ENCODE measurements at places on chromosomes 11 and 22. TPM values are rescaled to one million over a fixed set of nuclear protein-coding genes. Genes with fewer than 3 reads are reported as not detected.

GRCh38 chr11:73295241-73295995 is 12.7 kb upstream of the ARHGEF17 start:
- peak; percentile 84 for DNase-seq

DNA sequence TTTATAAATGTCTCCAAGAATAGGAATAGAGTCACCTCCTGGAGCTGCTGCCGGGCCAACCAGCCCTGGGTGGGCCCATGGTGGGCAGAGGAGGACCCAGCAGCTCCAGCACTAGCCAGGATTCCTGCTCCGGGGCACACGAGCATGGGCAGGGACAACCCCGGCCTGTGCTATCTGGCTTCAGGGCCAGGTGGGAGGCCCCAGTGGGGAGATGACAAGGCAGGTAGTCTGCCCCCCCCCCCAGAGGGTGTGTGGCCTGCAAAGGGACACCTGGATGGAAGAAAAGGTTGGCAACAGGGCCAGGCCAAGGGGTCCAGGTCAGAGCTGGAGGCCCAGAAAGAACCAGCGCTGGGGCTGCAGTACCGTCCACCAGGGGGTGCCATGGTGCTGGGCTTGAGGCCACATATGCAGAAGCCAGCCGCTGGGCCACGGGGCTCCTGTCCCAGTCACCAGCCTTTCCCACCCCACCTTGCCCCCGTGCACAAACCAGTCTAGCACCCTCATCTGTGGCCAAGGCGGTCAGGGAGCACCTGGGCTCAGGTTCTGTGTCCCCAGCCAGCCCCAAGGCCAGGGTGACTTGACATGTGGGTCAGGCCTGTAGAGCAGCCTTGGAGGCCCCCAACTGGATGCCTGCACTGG is 3.4 kb downstream of the TSPAN32 start:
- DNase-seq = peak; percentile 85

DNA sequence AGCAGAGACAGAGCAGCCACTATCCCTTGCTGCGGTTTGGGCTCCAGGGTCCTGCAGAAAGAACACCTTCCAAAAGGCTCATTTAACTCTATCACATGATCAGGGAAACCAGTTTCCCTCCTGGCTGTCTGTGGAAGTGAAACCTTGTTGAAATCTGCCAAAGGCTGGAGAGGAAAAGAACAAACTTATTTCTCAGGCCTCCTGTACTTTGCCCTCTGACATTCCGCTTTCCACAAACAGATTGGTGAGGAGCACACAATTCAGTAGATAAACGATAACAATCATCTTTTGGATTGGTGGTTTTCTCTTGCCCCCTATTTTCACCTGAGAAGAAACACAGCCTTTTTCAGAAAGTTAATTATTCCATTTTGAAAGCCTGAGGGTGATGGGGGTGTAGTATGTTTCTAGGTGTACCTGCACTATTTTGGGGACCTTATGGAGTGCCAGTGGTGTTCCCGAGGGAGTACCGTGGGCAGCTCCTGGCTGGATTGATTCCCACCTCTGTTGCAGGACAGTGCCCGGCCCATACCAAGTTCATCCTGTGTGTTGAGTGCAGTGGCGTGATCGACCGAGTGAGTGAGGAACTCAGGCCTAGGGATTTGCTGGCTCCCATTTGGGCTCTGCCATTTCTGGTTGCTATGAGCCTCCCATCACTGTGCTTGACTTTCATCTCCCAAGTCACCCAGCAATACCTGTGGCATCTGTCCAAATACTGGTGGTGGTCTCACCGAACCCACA is 102.0 kb downstream of the TBC1D22A start:
- DNase-seq = no peak

- DNase-seq = no peak
Measured at GRCh38 chr11:128498721-128499245, 88.6 kb downstream of the ETS1 start.

GLB1L3 gene
- 11.7 TPM for total RNA-seq

DNA sequence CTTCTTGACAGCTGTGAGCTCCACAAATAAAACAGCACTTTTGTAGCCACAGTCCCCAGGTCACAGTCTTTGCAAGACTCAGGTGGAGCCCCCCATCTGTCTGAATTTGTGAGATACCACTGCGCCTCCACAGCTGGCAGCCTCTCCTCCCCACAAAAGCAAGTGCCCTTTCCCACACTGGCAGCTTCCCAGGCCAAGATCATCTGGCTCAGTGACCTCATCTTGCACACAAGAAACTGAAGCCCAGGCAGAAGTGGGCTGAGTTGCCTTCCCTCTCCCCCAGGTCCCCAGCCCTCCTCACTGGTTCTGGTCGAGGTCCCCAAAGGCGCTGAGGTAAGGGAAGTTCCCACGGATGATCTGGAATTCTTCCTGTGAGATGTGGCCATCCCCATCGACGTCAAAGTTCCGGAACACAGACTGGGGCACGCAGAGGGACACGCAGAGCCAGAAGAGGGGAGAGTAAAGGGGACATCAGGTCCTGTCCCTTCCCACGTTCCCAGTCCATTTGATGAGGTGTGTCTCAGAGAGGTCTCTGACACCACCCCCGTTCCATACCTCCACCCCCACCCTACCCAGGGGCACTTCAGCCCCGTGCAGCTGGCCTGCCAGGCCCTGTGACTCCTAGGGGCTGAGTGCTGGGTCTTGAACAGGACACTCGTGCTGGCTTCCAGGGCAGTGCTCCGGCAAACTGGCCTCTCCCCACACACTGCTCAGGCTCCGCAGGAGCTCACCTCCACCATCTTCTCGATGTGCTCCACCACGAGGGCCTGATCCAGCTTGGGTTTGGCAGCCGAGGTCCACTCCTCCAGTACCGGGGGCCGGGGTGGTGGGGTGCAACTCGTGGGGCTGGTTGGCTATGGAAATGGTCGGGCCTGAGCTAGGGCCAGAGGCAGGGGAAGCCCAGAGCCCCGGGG is 8.9 kb downstream of the RASGRP2 start:
- DNase-seq = no peak

DNA sequence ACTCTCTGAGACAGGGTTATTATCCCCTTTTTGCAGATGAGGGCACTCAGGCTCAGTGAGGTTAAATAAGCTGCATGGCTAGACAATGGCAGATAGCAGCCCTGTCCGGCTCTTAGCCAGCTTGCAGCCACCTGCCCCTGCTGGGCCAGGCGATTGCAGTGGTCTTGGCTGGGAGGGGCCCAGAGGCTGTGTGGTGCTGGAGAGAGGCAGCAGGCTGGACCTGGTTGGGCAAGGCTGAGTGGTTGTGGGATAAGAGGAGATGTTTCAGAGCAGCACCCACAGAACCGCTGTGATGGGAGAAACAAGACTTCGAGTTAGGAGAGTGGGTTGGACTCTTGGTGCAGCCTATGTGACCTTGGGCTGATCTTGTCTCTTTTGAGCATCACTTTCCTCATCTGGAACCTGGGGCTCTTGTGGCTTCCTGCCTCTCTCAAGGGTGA is 25.5 kb downstream of the PTPRJ start:
- DNase-seq = no peak

- DNase-seq = peak; percentile 13
Measured at GRCh38 chr11:71285111-71285510, 32.7 kb upstream of the SHANK2 start.

GRCh38 chr11:125183641-125184040 is 19.1 kb downstream of the PKNOX2 start:
- DNase-seq = no peak

- DNase-seq = no peak
Measured at GRCh38 chr22:38782402-38783094, 11.4 kb downstream of the DNAL4 start.

DNA sequence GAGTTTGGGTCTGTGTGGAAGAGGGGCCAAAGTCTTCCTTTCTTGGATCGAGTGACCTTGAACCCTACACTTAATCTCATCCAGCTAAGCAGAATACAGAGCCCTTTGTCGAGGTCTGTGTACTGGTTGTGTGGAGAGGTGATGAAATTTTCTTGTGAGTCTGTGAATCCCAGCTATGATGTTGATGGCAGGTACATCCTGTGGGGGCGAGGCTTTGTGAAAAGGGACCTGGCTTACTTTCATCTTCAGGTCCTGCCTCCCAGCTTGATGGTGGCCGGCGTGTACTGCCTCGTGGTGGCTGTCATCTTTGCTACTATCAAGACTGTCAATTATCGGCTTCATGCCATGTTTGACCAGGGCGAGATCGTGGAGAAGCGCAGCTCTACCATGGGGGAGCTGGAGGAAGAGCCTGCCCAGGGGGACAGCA is 1.0 kb downstream of the PCNX3 start:
- no peak for DNase-seq

RCOR2 gene
- total RNA-seq = 118 TPM

DNA sequence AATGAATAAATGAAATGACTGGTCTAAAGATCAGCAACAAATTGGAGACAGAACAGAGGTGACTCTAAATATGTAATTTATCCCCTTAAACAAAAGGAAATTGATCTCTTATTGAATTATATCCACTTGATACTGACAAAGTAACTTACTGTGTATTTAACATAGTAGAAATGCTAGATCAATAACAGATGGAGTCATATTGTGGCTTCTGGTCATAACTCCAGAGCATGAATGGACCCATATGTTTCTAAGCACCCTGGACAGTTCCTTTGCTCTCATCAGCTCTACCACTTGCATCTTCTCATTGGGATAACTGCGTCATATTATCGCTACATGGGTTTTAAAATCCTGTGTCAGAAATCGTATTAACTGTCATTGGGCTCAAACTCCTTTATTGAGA is 222.3 kb downstream of the ETS1 start:
- no peak for DNase-seq

GRCh38 chr11:70716216-70716615 is 317.9 kb downstream of the CTTN start:
- no peak for DNase-seq

DNA sequence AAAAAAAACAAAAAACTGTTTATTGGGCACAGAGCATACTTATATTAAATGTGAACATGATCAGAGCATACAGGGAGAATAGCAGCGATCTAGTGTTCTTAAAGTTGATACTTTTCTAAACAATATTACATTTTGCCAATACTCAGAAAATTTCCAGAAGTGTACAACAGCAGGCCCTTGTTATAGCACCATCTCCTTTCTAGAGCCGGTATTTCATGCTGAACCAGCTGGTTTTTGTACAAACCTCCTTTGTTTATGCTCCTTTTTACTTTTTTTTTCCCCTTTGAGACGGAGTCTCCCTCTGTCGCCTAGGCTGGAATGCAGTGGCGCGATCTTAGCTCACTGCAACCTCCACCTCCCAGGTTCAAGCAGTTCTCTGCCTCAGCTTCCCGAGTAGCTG is 90.7 kb downstream of the PPP6R3 start:
- no peak for DNase-seq

AQP11 gene
- total RNA-seq = 0.72 TPM

- no peak for DNase-seq
Measured at GRCh38 chr11:92482492-92483060, 258.0 kb downstream of the FAT3 start.

FBLN1 gene
- 137 TPM for total RNA-seq

Measured in H9 (cell line).